ENCODE measurements at places on chromosomes 7 and 10.

- no peak for DNase-seq
Measured at GRCh38 chr7:21971780-21972396, 26.2 kb upstream of the CDCA7L start.

- DNase-seq, result no peak
Measured at GRCh38 chr10:111545861-111546605, 469.2 kb downstream of the ADRA2A start.

DNA sequence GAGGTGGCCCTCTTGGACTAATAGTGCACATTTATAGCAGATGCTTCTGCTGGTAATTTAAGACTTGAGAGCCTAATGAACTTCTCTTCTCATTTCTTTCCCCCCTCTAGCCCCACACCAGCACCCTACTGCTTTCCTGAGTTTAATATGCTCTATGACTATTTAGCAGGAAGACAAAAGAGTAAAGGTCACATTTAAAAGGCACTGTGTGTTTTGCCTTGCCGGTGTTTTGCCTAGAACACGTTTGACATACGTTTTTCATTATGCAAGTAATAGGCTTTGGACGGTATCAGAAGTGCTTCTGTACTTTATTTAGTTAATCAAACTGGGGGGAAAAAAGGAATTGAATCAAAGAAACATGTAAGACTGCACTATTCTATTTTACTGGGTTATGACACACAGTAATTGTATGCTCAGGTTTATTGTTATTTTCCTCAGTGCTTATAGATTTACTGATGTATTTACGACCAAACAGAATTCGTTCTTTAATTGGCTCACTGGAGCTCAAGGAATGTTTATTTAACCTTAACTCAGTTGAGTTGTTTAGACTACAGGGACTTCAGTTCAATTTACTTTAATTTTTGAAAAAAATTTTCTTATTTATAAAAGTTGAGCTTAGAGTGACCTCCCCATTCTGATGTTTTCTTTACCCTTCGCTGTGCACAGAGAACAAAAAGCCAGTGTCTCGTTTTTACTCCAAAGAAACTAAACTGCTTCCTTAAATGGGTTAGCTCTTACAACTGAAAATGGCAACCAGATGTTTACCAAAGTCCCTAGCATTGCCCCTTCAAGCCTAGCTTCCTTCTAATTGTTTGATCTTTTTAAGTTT is 35.4 kb downstream of the CPED1 start:
- no peak for DNase-seq

DNA sequence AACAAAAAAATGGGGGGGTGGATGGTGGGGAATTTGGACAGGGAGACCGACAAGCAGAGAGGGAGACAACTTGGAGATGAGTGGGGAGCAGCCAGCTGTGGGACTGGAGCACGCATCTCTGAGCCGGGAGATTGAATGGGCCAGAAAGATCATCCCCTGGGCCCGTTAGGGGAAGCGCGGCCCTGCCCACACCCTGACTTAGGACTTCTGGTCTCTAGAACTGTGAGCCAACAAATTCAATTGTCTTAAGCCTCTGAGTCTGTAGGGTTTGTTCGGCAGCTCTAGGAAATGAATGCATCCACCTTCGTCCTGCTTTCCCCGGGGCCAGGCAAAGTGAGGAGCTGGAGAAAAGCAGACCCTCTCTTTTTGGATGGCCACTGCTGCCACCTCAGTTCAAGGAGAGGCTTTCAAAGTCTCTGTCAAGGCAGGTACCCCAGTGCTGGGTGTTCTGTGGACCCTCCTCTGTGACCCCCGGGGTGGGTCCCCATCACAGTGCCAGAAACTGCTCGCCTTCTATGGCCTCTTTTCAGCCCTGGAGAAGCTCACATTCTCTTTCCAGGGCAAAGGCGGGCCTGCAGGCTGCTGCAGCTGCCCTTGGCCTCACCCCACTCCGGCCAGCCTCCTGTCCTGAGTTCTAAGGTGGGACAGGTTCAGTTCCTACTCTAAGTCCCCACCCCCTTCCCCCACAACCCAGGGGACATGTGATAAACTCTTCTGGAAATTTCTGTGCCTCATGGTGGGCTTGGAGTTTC is 423.2 kb downstream of the RPS24 start:
- no peak for DNase-seq

DNA sequence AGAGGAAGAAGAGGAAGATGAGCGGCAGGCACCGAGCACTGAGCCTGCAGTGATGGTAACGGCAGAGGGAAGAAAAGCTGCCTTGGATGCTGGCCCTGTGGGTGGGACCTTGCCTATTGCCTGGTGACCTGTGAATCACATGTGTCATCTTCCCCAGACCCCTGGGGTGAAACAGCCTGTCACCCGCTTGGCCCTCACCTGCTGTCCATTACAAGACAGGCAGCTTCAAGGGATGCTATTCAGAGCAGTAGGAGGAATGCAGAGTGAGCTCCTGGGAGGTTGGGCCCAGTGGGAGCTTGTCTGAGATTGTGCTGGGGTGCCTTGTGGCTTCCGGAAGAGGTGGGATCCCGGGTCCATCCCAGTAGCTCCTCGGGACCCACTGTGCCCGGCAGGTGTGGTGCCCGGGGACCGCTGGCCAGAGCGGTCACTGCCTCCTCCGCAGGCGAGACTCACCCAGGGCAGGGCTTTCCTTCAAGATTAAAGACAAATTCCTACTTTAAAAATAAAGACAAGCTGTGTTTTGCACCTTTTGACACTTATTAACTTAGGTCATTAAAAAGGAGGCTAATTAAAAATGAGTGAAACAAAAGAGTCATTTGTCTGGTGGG is 440.2 kb upstream of the MKI67 start:
- no peak for DNase-seq

GRCh38 chr7:101664893-101665471 is 35.9 kb upstream of the MYL10 start:
- no peak for DNase-seq

DNA sequence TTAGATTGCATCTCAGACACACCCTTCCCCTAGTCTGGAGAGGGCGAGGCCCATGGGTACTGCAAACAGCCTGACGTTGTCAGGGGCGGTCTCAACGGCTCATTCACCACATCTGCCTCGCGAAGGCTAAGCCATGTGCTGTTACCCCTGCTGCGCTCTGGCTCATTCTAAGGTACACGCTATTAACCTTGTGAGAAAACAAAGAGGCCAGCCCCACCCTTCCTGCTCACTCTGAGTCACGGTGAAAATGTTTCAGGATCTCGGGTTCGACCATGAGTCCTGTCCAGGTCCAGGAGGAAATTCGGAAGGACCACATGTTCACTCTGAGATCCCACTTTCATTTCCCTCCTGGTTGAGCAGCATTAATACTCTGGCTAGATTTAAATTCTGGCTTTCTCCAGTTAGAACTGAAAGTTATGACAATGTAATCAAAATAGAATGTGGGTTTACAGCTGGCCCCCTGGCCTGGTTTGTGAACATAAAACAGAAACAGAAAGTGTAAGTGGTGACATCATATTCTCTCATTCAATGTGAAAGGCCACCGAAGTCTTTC is 55.2 kb downstream of the EGFR start:
- no peak for DNase-seq

DNA sequence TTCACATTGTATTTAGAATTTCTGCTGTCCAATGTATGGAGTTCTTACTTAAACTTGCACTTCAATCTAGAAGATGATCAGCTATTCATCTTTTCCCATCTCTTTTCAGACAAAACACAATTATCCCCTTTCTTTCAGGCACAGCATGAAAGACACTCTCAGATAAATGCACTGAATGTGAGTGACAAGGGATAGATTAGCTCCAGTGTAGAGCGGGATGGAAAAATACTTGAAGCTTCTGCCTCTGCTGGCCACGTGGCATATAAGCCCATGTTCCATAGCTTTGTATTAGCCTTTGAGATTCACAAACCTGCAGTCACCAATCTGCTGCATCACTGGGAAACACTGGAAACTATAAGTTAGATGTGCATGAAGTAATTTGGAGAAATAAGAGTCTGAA is 162.2 kb upstream of the FAM3C start:
- DNase-seq, result no peak

DNA sequence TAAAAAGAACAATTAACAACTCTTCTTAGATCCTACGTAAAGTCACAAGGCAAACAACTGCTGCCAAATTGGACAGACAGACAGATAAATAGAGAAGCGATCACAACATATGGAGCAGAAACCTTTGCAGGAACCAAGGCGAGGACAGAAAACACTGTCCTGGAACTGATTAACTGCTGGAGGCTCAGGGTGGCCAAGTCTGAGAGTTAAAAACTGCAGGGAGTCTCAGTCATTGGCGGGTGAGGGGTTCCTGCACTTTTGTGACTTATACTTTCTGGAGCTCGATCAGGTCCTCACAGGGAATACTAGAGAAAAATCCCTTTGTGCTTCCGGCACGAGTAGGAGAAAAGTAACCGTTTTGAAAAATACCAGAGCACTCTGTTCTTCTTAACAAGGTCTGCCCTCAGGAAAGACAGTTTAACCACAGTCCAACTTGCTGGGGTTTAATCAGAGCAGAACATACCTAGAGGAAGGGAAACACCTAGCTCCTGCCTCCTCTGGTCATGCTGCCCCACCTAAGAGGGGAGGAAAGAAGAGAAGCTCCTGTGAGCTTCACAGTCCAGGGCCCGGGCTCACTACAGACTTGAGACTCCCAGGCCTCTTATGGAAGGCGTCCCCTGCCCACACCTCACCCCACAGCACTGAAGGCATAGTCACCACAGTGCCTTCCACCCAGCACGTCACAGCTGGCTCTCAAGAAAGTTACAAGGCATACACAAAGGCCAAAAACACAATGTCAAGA is 74.9 kb downstream of the LARP4B start:
- DNase-seq, result no peak

GRCh38 chr7:24812305-24812945 is 55.2 kb upstream of the GSDME start:
- peak; percentile 62 for DNase-seq

- DNase-seq, result no peak
Measured at GRCh38 chr7:104207348-104207730, 474 bp downstream of the ORC5 start.

DNA sequence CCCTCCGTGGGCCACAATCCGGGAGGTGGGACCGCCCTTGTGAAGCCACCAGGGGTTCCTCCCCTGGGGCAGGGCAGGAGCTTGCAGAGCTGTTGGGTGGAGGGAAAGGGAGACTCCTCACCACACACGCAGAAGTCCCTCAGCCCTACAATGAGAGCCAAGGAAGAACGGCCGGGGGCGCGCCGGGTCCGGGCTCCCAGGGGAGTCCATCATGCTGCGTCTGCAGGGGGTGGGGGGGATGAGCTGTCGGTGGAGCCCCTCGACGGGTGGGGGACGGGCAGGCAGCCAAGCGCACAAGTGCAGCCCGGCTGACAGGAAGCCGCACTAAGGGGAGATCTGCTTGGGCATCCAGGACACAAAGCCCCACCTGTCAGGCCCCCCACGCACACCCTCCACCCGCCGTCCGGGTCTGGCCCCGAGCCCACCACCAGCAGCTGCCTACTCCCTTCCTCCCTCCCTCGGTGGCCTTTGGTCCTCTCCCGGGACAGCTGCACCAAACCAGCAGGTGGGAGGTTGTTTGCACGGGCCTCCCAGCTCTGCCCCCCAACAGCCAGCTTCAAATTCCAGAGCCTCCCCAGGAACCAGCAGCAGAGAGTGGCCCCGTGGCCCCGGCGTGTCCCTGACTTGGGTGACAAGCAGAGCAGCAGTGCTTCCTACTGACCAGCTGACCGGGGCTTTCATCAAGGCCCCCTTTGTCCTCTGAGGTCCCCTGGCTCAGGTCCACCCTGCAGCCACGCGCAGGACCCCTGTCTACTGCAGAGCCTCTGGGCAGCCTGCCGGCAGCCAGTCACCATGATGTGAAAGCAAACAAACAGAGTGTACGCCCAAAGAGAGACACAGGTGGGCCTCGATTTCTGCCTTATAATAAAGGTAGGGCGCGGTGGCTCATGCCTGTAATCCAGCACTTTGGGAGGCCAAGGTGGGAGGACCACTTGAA is 50.3 kb downstream of the HIP1 start:
- DNase-seq, result peak; percentile 98

DNA sequence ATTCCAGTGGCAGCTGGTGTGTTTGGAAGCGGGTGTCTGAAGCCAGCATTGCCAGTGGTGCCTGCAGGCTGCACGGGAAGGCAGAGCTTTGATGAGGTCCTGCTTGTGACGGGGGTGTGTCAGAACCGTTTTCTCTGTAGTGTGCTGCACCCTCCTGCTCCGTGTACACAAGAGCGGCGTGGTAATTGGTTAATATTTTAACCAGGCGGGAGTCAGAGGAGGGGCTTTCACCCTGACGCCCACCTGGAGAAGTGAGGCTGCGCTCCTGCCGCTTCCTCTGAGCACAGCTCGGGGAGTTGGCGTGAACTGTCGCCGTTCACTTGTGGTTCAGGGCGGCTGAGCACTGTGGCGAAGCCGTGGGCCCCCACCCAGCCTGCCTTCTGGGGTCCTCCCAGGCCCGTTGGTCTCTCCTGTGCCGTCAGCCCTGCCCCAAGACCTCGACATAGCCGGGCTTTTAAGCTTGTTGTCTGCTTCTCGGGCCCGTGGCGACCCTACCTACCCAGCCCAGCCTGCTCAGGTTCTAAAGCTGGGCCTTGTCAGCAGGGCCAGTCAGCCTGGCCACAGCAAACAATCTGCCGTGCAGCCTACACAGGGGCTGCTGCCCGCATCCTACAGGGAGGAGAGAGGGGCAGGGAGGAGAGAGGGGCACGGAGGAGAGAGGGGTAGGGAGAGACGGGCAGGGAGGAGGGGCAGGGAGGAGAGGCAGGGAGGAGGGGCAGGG is 11.6 kb downstream of the NKX6-2 start:
- DNase-seq, result no peak

DNA sequence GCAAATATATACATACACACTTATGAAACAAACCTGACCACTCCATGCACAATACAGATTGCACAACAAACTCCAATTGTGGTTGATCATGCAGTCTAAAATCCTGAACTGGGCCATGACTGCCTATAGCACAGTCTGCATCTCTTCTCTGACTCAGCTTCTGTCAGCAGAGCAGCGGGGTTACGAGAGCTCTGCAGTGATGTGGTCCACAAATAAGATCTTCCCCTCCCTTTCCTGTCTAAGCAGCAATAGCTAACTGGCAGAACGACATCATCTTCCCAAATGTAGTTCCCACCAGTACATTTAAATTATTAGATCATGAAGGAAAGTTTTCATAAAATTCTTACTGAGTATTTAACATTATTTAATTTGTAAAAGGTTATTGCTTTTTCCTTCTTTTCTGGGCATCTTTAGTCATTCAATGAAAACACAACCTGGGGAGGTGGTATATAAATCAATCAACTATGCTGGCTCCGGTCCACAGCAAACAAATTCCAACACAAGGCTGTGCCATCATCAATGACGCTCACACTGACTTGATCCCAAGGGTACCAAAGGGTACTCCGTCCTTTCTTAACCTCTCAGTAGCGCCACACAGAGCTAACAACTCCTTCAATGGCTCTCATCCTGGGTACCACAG is 17.1 kb downstream of the ARHGAP21 start:
- peak; percentile 20 for DNase-seq
